ENCODE measurements at places on chromosomes 6 and 20.

DNA sequence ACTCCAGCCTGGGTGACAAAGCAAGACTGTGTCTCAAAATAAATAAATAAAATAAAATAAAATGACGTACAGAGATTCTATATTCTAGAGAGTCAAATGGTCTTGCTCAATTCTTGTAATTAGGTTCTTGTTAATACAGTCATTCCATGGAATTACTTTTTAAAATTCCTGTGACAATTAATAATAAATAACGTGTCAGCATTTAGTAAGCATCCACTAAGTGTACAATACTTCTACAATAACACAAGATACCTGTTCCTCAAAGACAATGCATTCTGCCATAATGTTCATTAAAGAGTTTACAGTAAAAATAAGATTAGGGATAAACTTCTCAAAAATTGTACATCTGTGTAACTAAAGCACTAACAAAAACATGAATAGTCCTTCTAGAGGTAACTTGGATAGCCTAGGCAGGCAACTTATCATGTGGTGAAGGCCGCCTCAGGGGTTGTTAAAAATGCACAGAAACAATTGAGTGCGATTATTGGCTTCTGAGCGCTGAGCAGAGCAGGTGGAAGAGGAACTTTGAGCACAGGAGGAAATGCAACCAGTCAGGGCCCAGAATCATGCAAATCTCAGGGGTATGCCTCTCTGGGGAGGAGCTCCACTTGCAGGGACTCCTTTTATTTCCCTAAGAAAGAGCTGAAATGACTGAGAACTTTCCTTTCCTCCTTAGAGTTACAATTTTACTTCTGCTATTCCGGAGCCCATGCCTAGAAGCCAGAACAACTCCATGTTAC lies 37.1 kb downstream of the QRSL1 start:
- no peak for DNase-seq

DNA sequence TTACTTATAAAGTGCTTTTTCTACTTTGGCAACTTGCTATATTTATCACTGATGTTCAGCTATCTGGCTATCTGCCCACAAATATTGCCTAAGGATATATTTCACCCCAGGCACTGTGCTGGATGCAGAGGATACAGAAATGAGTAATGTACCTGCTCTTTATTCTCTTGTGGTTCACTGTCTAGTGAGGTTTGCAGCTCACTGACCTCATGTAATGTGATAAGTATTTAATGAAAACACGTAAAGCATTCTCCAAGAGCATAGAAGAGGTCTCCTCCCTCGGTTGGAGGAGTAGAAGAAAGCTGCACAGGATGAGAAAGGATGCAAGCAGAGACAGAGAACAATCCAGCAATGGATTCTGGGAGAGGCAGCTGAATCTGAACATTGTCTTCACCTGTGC lies 610.7 kb downstream of the CBLN4 start:
- DNase-seq = peak; percentile 12

DNA sequence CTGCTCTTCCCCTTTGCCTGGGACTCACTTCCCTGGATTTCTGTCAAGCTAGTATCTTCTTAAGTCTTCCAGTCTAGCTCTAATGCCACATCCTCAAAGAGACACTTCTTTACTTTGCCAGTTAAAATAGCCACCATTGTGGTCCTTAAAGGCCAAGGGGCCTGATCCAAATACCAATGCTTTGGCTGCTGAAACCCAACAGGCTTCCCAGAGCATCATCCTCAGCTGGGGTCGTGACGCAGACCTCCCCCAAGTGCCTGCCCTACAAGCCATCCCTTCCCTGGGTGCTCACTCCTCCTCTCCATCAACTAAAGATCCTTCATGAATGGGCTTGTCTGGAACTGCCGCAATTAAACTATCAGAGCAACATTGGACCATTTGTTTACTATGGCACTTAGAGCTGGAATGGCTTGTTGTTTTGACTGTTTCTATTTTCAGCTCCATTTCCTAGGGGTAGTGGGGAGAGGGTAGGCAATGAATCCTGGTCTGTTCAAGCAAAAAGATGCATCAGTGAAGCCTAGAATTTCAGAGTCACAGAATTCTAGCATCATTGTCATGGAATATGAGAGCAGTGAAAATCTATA lies 79.6 kb upstream of the SIRPA start:
- no peak for DNase-seq

DNA sequence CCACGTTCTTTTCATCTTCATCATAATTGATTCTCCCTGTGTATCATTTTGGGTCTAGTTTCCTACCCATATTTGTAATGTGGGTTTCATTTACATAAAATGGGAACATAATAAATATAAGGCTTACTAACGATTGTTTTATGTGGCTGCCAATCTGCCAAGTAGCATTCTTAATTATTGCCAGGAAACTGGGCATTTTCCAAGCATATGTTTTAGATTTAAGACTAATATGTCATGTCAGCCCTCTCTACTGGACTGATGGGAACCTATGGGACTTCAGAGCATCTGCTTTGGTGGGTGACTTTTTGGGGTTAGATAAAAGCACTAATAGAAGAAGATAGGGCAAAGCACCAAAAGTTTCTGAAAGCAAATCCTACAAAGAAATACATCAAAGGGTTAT lies 157.5 kb downstream of the TBX18 start:
- peak; percentile 60 for DNase-seq

- peak; percentile 93 for DNase-seq
These were observed 47.4 kb downstream of the TRMT11 start for GRCh38 chr6:126033696-126034095.
